ENCODE measurements at places on chromosomes 7 and 10. TPM values are rescaled to one million over a fixed set of nuclear protein-coding genes. Genes with fewer than 3 reads are reported as not detected.

DNA sequence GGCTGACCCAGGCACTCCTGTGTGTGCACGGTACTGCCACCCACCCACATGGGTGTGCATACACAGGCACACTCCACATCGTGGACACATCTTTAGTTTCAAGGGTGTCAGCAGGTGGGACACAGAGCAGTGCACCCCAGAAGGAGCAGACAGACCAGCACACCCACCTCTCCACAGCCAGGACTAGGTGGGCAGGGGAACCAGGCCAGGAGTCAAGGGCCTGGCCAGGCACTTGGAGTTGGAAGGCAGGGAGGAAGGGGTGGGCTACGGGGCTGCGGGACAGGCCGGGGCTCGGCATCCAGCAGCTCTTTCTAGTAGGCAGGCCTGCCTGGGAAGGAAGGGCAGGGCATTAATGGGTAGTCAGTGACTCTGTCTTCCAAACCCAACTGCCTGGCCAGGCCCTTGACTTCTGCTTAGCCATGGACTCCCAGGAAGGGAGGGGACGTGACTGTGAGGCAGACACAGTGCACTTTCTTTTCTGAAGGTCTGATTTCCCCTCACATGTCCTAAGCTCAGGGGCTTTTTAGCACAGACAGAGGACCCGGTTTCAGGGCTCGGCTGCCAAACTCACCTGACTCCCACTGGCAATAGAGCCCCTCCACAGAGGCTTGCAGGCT lies 14.6 kb downstream of the RASGEF1A start:
- DNase-seq = no peak

DNA sequence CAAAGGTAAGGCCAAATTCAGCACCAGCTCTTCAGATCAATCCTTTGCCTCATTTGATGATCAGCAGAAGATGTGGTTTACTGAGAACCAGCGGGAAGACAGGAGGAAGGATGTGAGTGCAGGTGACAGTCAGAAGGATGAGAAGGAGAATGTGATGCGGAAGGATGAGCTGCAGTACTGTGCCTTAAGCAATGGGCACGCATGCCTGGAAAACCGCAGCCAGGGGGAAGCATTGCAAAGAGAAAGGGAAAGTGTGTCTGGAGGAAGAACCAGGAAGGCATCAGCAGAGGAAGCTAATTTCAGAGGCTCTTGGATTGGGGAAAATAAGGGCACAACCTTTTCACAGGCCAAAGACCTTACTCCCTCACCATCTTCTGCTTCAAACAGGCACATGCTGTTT lies 25.7 kb downstream of the C10orf71 start:
- DNase-seq = no peak

DNA sequence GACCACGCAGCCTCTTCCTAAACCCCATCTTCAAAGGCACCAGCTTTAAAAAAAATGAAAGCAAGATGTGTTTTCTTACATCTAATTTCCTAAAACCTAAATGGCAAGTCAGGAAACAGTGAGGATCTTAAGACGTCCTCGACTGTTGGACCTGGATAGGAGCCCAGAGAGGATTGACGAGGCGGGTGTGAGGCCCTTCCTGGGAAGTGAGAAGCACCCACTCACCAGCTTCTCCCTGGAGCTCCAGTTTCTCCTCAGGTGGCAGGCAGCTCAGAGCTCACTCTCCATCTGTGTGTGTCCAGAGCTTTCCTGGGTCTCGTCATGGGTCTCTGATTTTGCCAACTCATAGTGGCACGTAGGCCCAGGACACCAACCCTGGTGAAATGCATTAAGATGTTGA lies 614.0 kb upstream of the AUTS2 start:
- DNase-seq = no peak

DNA sequence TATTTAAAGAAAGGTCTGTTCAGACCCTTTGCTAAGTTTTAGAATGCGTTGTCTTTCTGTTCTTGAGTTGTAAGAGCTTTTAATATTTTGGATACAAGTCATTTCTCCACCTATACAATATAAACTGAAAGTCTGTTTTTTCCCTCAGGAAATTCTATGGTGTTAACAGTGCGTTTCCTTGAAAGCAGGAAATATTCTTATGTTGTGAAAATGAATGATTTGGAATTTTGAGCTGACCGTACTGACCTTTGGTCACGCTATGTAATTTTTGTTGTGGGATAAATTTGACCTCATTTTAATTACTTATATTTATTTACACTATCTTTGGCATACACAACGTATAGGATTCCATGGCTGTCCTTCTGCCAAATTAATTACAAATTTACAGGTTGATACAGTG lies 43.5 kb downstream of the PUS7 start:
- DNase-seq = no peak

The MICALL2 gene
- 3.2 TPM for total RNA-seq

DNA sequence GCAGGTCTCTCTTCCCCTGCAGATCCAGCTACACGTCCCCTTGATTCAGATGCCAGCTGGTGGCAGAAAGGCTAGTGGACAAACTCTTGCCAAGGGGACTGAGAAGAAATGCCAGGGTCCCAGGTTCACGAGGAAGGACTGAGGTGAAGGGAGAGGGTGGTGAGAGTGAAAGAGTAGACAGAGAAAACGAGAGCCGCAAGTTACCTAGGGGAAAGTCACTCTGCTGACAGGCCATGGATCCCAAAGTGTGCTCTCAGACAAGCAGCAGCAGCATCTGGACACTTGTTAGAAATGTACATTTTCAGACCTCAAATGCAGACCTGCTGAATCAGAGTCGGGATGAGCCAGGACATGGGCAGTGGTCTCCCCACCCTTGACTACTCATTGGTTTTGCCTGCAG lies 192.3 kb downstream of the FGFR2 start:
- DNase-seq = no peak

The UBE3C gene
- 51.7 TPM for total RNA-seq

DNA sequence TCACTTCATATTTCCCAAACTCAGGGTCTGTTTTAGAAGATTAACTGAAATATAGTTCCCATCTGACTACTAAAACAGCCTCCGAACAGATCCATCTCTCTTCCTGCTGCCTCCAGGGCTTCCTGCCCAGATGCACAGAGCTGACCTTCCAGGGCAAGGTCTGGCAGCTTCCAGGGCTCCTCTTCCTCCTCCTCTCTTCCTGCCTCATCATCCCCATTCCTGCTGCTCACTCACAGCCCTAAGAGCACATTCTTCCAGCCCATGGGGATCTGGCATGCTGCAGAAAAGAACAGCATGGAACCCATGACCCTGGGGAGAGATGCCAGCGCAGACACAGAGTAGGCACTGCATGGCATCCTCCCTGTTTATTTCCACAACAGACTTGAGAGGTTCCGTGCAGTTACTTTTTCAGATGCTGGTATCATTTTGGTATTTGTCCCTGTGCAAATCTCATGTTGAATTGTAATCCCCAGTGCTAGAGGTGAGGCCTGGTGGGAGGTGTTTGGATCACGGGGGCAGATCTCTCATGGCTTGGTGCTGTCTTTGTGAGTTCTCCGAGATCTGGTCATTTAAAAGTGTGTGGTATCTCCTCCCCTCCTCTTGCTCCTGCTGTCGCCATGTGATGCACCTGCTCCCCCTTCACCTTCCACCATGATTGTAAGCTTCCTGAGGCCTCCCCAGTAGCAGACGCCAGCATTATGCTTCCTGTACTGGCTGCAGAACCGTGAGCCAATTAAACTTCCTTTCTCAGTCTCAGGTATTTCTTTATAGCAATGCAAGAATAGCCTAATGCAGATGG lies 4.4 kb downstream of the PKD1L1 start:
- no peak for DNase-seq

GRCh38 chr10:132711613-132712121 lies 74.3 kb downstream of the NKX6-2 start:
- no peak for DNase-seq

The PIP4K2A gene
- total RNA-seq = 205 TPM

- no peak for DNase-seq
Measured at GRCh38 chr10:47348138-47348651, at the start of gene RBP3. RBP3 (plus strand) TSS chr10:47348363; CDS start chr10:47348485, 122 bp downstream.

The CREB3L2 gene
- total RNA-seq = 33.6 TPM

The WDR86 gene
- total RNA-seq = 24.4 TPM

The CYP26C1 gene
- 0.18 TPM for total RNA-seq

All from T-helper 17 cell (primary cell).